Renal cortical epithelial cell (primary cell): ENCODE measurements at places on chromosomes 16 and 17.
A peak's percentile ranks its signal among the peaks of the same experiment; 100 is the strongest.

DNA sequence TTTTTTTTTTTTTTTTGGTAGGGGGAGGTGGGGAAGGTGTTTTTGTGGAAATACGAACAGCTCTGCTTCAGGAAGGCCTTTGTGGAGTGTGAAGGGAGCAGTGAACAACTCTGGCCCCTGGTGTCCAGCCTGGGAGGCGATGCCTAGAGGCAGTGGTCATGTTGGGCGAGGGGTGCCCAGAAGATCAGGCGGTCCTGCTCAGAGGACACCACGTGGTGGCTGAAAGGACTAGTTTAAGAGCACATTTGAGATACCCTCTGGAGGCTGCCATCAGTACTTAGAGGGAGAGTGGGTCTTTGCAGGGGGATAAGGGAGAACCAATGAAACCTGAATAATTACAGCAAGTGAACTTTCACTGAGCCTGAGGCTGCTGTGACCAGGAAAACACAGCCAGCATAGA, 40.1 kb upstream of the RHOT1 start:
- DNase-seq = no peak

GRCh38 chr16:57128771-57129389, 36.5 kb downstream of the CPNE2 start:
- no peak for DNase-seq

GRCh38 chr17:63988741-63989621, 9.2 kb upstream of the PRR29 start:
- peak; percentile 9 for DNase-seq

- DNase-seq = no peak
Measured at GRCh38 chr16:83802554-83803205, 5.1 kb upstream of the HSBP1 start.

DNA sequence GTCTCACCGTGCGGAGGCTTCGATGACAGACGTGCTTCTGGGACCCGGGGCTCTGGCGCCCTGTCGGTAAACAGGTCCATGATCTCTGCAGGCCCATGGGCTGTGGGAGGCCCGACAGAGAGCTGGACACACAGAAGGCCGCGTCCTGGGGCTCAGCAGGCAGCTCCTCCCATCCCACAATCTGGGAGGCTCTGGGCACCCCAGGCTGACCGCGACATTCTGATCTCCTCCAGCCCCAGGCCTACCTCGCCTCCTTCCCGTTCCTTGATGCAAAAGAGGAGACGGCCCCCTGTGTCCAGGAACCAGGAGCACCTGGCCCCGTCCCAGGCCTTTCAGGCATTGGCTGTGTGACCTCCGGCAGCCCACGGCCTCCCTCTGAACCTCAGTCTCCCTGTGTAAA, 23.3 kb downstream of the TRARG1 start:
- no peak for DNase-seq

- DNase-seq = no peak
Measured at GRCh38 chr16:48852951-48853350, 243.0 kb upstream of the N4BP1 start.

DNA sequence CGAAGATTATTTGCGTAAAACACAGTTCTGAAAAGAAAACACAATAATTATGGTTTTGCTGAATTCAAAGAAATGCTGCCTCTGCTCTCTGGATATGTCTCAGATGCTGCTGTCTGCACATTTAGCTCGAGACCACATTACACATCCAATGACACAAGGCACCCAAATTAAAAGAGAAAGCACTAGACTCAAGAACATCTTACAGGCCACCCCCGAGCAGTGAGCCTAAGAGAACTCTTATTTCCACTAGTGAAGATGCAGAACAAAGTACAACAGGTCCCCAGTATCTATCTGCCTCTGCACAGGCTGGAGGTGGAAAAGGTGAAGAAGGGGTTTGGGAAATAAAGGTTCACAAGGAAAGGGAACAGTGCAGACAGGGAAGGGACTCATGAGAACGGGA, 33.5 kb downstream of the GRB2 start:
- no peak for DNase-seq

- DNase-seq = no peak
Measured at GRCh38 chr16:48628359-48628985, 18.5 kb upstream of the N4BP1 start.

- no peak for DNase-seq
Measured at GRCh38 chr16:24552705-24553246, 13.4 kb downstream of the RBBP6 start.

- DNase-seq = no peak
Measured at GRCh38 chr17:57677858-57678257, 67.2 kb downstream of the CCDC182 start.

DNA sequence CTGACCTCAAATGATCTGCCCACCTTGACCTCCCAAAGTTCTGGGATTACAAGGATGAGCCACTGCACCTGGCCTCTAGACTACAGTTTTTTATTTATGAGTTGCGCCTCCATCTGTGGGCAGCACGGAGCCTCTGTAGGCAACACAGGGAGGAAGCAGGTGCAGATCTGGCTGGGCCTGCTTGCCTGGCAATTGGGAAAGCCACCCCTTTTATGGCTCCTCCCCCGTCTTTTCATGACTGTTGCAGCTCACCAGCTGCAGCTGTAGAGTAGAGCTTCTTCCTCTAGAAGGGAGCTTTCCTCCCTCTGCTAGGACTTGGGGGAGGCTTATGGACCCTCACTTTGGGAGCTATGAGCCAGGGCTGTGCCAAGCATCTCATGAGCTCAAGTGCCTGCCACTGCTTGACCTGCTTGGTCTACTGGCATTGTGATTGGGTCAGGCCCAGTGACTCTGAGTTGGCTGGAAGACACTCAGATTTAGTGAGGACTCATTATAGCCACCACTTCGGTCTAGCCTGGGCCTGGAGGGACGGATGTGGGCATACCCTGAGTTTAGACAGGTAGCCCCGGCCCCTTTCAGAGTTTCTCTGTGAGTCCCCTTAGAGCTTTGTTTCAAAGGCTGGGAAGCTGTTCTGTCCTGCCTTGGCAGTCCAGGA, 6.9 kb upstream of the SLC7A6 start:
- DNase-seq = peak; percentile 30

DNA sequence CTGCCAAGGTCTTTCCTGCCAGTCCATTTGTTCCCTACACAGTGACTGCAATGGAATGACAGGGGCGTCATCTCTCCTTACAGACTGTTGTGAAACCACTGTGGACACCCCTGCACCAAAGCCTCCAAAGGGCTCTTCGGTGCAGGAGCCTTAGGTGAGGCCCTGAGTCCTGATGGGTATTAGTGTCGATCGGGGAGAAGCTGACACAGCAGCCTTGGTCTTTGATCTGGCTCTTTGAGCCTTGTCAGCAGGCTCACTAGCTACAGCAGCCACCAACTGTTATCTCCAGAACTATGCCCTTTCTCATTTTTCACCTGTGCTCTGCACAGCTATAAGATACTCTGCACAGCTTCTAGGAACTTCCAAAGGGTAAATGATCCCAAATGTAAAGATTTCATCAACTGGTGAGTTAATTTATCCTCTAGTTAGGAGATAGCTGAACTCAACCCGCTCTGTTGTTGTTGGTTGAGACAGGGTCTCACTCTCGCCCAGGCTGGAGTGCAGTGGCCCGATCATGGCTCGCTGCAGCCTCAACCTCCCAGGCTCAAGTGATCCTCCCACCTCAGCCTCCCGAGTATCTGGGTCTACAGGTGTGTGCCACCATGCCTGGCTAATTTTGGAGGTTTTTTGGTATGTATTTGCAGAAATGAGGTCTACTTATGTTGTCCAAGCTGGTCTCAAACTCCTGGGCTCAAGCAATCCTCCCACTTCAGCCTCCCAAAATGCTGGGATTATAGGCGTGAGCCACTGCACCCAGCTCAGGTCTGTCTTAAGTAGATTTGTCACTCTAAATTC, 19.7 kb downstream of the G6PC1 start:
- no peak for DNase-seq
